ENCODE measurements at places on chromosomes 2 and 18.

- no peak for DNase-seq
These were observed 62.1 kb downstream of the LRRFIP1 start for GRCh38 chr2:237689336-237690131.

- DNase-seq: no peak
These were observed 112.3 kb upstream of the CHAC2 start for GRCh38 chr2:53655256-53655655.

DNA sequence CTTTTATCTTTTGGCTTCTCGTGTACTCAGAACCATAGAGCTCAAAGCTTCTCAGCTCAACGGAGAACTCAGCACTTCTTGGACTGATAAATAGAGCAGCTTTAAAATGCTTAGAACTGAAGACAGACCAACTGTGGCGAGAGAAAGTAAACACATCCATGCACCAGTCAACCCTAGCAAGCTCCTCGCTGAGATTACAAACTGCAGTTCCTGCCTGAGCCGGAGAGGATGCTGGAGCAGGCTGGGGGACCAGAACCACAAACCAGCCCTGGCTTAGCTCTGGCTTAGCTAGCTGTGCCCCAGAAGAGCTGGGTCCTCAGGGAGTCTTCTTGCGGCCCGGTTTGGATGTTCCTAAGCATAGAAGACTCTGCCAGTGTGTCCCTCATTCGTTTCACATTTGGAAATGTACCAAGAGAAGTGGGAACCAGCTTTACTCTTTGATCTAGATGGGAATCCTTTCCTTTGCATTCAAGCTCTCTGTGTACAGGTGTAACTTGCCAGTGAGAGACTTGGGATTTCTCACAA is 5.6 kb downstream of the PAX8 start:
- DNase-seq: no peak

DNA sequence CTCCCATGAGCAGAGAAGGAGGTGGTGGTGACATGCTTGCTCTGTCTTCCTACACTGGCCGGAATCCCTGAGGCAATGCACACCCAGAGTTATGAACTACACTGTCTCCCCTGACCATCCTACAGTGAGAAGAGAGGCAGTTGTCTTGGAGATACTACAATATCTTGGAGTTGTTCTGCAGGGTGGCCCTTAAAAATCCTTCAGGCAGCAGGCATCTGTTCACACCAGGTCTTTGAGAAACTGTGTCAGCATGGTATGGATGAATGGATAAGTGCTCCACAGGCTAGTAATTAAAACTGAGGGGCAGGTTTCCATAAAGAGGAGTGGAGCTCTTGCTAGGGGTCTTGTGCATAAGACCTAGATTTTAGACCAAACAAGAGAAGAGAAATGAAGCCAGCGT is 223.7 kb upstream of the COPS8 start:
- no peak for DNase-seq

DNA sequence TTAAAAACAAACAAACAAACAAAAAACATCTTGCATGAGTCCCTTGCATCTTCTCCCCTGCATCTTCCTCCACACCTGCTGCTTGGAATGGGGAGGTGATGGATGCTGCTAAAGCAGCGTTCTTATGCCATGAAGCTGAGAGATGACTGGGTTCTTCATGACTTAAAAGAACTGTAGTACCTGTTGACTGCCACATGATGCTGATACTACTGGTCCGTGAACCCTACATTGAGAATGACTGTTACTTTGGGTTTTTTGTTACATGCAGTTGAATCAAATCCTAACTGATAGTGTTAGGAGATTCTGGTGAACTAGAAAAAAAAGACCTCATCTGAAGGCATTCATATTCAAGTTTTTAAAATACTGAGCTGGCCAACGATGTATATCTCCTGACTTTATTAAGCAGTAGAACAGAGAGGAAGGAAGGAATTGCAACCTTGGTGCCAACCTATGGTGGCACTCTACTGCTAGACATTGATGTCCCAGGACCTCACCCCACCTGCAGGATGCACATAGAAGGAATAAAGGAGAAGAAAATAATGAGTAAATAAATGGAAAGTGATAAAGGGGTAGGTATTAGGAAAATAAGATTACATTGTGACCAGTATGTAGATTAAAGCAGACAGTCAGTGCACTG is 63.2 kb upstream of the SPAG16 start:
- DNase-seq: no peak

GRCh38 chr2:102592601-102593000 is 26.8 kb upstream of the SLC9A2 start:
- DNase-seq: no peak

DNA sequence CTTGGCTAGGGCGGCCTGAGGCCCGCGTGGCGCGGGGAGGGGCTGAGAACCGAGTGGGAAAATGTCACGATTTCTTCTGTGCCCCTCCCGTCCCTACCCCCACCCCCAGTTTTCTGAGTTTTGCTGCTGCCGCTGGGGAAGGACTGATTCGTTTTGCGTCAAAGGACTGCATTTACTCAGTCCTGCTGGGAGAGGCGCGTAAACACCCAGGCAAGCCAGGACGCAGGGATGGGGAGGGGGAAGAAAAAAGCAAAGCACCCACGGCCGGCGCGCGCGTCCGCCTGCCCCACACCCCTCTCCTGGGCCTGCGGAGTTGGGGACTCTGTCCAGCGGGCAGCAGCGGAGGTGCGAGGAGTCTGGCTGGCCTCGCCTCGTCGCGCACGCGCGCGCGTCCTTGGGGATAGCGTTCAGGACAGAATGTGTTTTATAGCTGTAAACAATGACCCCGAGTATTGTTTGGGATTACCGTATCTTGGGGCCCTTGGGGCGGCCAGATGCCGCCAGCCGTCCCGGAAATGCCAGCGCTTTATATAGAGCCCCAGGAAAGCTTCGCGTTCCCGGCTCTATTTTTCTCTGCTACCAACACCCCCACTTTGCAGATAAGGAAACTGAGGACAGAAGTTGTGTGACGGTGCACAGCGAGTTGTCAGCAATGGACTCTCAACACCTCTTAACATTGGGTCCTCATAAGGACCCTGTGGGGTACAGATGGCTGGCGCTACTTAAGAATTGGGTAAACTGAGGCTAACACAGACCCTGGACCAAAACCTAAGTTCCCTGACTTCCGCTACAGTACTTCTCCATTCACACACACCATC is 1.7 kb upstream of the FOSL2 start:
- no peak for DNase-seq

- DNase-seq: no peak
These were observed 132.5 kb upstream of the ID2 start for GRCh38 chr2:8549273-8549922.

GRCh38 chr18:72868585-72869225 is 918 bp upstream of the NETO1 start:
- DNase-seq: no peak

DNA sequence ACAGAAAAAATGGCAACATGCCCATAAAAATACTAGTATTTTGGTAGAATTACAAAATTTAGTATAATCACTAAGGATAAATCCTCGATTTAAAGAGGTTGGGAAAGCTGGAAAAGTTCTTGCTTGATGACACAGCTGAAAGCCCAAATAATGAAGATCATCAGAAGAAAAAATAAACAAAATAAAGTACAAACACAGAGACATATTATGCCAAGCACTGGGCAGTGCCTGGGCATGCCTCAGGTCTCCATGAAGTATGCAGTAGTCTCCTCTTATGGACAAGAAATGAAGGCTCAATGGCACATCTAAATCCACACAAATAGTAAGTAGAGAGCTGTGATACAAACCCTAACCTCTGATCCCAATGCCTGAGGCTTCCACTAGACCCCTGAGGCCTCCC is 57.7 kb downstream of the RNU4ATAC start:
- no peak for DNase-seq

DNA sequence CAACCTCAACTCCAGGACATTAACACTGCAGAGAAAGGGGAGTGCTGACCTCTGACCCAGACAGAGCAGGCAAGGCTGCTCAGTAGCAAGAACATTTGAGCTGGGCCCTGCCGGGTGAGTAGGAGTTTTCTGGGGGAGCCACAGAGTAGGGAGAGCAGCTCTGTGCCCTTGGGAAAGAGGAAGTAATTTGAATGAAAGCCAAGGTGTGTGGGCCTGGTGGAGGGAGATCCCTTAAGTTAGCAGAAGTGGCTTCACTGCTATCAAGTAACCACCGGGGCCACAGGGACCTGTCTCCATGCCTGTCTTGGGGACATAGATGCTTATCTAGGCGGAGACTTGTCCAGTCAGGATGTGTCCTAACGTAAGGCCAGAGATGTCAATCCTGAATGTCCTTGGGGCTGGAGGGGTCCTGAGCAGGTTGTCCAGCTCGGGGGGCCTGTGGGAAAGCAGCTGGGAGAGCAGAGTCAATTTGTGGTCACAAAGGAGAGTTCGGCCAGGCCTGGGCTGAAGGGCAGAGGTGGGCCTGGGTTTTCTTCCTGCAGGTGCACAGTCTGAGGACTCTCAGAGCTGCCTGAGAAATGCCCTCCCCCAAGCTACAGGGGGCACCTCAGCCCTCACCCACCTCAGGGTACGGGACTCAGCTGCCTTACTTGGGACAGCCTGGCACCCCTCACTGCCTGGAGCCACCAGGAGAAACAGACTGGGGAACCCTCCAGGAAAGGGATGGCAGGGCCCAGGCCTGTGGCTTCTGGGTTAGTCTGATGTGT is 15.0 kb upstream of the OTOF start:
- DNase-seq: no peak

DNA sequence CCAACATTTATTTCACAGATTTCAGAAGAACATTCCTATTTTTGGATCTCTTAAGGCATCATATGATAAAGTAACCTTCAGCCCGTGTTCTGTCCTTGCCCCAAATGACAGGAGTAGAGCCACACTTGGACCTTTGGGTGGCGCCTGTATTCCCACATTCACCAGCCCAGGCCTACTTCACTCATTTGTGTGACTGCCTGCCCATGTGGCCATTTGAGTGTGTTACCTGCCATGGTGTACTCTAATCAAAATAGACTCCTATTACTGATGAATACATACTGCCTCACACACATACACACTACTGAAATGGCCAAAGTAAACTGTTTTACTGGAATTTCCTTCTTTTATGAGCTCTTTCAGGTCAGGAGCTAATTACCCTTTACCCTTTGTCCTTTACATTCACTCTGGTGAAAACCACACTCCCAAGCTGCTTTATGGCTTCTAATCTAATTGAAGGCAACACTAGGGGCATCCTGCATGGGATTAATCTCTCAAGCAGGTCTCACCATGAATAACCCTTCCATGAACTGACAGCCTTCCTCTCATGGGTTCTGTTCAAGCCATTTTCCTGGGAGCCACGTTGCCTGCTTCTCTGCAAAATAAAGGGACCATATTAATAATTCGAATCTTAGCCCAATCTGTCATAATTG is 271.0 kb upstream of the GALNT5 start:
- no peak for DNase-seq

GRCh38 chr2:105977212-105977611 is 216.9 kb downstream of the UXS1 start:
- no peak for DNase-seq

- no peak for DNase-seq
These were observed 11.7 kb upstream of the C18orf63 start for GRCh38 chr18:74303936-74304335.

DNA sequence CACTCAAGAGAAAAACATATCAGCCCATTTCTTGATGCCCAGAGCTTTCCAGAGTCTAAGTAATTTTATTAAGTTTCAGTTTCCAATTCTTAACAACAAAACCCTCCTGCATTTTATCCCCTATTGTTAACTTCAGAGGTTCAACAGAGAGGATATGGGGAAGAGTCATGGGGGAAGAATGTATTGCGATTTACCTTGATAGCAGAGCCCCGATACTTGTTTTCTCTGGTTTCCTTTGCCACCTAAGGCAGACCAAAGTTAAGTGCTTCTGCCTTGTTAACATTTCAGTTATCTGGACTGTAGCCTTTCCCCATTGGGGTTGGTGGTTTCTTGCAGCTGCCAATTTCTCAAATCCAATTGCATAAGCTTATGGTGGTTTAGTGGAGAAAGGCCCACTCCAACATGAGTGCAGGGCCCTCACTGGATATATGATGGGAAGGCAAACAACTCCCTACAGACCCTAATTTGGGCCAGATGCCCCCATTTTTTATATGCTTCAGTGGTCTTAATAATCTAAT is 82.0 kb upstream of the ITGB6 start:
- no peak for DNase-seq

- no peak for DNase-seq
These were observed 99.7 kb downstream of the INHBB start for GRCh38 chr2:120445449-120446143.

DNA sequence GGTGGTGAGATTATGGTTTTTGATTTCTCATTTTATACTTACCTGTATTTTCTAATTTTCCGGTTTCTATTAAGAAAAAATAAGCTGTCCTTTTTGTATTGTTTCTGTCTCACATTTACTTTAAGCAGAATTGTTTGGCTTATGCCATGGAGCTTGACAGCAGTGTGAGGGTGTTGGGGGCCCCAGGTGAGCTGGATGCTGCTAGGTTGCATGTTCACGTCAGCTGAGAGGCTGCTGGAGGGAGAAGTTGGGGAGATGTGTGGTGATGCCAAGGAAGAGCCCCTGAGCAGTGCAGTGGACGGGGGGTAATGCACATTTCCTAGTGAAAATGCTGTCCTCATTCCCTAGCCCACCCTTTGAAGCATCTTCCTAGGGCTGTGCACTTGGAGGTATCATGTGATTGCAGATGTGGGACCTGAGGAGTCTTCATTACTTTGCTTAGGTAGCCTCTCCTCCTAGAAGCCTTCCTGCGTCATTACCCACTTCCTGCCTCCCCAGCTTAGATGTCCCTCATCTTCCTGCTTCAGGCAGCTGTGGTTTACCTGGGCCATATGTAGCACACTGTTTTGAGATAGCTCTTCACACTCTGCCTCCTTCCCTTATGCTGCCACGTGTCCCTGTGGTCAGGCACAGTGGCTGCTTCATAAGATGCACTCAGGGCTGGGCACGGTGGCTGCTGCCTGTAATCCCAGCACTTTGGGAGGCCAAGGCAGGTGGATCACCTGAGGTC is 16.2 kb downstream of the ATG16L1 start:
- no peak for DNase-seq

- DNase-seq: no peak
These were observed 27.1 kb downstream of the TTC32 start for GRCh38 chr2:19874726-19875125.

DNA sequence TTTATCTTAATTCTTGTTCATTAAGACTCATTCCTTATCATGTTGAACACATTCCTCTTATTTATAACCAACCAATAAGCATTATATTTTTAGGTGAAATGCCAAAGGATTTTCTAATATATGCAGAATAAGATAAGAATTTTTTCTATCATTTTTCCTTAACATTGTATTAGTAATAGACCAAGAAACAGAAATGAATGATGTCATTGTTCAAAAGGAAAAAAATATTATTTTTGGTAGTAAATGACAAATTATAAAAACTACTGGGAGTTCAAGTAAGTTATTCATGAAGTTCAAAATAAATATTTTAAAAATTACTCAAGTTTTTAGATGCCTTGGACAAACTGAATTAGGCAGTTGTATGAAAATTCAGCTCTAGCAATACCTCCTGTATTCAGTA is 25.5 kb downstream of the DCAF17 start:
- DNase-seq: no peak

- no peak for DNase-seq
These were observed 1.1 kb downstream of the HK2 start for GRCh38 chr2:74834792-74835755.

DNA sequence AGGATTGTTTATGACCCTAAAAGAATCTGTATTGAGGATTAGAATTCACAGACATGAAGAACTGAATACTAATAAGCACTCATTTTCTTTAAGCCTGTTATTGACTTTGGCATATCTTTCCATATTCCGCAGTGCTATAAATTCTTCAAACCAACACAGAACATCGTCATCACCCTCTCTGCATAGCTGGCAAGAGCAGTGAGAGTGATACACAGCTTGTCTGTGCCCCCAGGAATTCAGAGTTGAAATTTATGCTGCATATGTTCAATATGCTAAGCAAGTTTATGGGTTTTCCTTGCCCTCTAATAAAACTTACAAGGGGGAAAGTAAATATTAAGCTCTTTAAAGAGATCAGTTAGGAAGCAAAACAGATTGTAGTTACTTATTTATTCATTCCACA is 32.7 kb downstream of the CTLA4 start:
- DNase-seq: no peak
